ENCODE measurements at places on chromosomes 16 and 17.

DNA sequence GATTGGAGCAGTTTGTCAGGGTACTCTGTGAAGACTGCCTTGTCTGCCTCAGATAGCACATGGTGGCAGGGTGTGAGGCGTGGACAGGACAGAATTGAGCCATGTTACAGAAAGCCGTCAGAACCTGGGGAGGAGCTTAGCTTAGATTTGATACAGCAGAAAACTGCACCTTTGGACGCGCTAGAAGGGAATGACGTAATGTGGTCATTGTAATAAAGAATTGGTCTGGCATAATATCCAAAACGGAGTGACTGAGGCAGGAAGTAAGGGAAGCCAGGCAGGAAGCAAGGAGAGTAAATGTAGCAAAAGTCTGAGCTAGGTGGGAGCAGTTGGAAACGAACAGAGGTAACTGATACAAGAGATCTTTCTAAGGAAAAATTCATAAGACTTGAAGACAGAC lies 140.2 kb downstream of the CYB561 start:
- DNase-seq: no peak

- DNase-seq: no peak
Observed at GRCh38 chr16:20359997-20360396, 7.5 kb upstream of the UMOD start.

DNA sequence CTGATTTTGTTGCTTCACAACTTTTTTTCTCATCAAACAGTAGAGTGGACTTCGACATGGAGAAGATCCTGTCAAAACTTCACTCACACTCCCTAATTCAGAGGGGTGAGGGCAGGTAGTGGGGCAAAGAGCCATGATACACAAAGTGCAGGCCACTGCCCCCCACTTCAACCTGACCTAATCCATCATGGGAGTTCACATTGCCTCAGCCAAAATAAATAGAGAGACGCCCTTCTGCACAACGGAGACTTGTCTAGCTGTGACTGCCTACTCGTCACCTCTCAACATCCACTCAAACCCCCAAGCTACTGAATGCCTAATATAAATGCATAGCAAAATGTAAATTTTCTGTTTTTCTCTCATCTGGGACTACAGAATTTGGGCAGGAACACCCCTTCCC lies 213.2 kb downstream of the PMP22 start:
- no peak for DNase-seq

- no peak for DNase-seq
Observed at GRCh38 chr17:40139566-40140058, 725 bp upstream of the CASC3 start.

DNA sequence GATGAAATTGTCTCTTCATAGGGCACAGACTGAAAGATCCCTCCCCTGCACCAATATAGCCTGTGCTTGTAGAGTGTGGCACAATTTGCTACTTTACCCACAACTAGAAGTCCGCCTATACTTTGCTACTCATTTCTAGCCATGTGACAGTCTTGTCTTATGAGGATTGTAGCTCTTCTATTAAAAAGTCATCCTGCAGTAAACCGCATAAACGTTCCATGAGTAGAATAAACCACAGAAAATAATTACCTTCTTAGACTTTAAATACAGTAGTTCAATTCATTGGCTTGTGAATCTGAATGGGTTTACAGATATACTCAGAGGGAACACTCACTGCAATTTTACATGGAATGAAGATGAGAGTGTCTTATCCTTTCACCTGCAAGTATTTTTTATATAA lies 4.4 kb downstream of the KRT27 start:
- no peak for DNase-seq

GRCh38 chr17:63246344-63246743 lies 199.8 kb downstream of the CYB561 start:
- no peak for DNase-seq

GRCh38 chr16:82936941-82937551 lies 310.3 kb downstream of the CDH13 start:
- no peak for DNase-seq

- no peak for DNase-seq
Observed at GRCh38 chr16:228151-228851, 948 bp downstream of the LUC7L start.

DNA sequence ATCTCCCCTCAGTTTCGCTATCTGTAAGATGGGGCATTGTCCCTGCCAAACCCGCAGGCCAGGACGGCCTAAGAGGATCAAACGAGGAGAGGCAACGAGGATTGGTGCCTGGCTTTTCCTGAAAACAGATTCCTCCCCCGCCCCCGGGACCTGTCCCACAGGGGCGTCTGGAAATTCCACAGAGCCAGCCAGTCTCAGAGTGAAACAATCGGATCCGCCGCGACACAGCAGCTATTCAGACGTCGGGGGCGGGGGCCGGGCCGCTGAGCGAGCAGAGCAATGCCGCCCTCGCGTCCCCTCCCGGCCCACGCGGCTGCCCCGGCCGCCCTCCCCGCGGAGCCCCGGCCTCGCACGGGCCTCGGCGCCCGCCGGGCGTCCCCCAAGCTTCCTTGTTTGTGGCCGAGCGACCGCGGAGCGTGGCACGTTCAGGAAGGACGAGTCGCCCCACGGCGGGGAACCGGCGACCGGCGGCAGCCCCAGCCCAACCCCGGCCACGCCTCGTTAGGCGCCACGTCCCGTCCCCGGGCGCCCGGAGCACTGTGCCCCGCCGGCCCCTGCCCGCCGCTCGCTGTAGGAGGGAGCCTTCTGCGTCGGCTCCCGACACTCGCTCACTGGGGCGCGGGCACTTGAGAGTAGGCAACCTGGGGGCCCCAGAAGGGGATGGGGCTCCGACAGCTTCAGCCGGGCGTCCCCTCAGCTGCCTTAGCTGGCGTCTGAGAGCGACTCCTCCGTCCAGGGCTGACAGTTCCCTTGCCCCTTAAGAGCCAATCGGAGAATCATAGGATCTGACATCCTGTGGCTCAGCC lies 29.6 kb upstream of the PHOSPHO1 start:
- DNase-seq: peak; percentile 63

- DNase-seq: no peak
Observed at GRCh38 chr17:28142305-28142704, 99.8 kb downstream of the NLK start.

Data from activated CD4-positive, alpha-beta T cell treated with anti-CD3 and anti-CD28 coated beads for 4 hours (primary cell).